Stimulated activated memory B cell treated with anti-CD40 and anti-IgM and Interleukin-4, amounts not matched to agents 10 μg/mL and 1 μg/mL and 100 μg/mL, for 72 hours (primary cell): ENCODE measurements at places on chromosomes 3 and 15.

- ATAC-seq: no peak
Measured at GRCh38 chr15:73572296-73572695, 60.9 kb downstream of the NPTN start.

- no peak for ATAC-seq
Measured at GRCh38 chr15:93644595-93644994, 555.6 kb upstream of the RGMA start.

DNA sequence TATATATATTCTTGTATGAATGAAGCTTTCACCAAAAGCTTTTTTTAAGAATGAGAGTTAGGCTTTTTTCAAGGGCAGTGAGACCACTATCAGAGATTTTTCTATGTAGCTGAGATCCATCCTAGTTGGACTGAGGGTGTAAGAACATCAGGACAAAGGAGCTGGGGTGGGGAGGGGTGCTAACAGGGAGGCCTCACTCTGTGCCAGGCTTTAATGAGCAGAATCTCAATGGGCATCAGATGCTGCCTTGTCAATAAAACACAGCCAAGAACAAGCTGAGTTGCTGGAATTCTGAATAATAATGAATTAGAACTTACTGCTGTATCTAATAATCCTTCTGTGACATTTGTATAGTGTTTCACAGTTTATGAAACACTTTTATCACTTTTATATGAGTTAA is 41.4 kb upstream of the USP3 start:
- no peak for ATAC-seq

DNA sequence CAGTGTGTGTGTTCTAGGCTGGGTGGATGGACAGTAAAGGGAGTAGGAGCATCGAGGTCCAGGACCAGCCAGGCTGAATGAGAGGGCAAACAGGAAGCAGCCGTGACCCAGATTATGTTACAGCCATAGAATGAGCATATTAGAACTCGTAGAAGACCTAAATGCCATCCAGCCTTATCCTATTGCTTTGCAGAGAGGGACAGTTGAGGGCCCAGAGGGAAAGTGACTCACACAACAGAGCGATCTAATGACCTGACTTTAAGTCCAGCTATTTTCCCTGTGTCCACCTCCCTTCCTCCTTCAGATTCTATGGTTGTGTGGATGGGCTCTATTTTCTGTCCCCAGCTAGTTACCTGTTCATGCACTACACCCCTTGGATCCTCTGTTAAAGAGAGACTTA is 634.1 kb upstream of the TBL1XR1 start:
- ATAC-seq: no peak

GRCh38 chr15:79991826-79992225 is 20.8 kb upstream of the BCL2A1 start:
- ATAC-seq: no peak

DNA sequence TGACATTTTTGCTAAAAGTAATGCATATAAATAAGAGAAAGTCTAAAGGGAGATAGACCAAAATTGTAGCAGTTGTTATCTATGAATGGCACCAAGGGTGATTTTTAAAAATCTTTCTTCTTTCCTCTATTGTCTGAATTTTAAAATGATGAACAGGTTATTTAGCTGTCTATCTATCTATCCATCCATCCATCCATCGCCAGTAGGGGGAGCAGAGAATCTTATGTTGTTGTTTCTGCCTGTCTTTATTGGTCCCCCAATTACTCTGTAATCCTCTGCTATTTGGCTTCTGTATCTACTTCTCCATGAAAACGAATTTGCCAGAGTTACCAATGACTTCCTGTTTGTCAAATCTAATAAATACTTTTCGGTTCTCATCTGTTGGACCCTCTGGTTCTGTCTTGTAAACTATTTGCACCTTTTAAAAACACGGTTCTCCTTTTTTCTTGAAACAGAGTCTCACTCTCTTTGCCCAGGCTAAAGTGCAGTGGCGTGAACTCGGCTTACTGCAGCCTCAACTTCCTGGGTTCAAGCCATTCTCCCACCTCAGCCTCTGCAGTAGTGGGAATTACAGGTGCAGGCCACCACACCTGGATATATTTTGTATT is 86.0 kb downstream of the ECT2 start:
- peak; percentile 54 for ATAC-seq

- ATAC-seq: no peak
Measured at GRCh38 chr3:144363856-144364255, 392.2 kb downstream of the DIPK2A start.

GRCh38 chr3:18716101-18716500 is 291.0 kb upstream of the SATB1 start:
- no peak for ATAC-seq

DNA sequence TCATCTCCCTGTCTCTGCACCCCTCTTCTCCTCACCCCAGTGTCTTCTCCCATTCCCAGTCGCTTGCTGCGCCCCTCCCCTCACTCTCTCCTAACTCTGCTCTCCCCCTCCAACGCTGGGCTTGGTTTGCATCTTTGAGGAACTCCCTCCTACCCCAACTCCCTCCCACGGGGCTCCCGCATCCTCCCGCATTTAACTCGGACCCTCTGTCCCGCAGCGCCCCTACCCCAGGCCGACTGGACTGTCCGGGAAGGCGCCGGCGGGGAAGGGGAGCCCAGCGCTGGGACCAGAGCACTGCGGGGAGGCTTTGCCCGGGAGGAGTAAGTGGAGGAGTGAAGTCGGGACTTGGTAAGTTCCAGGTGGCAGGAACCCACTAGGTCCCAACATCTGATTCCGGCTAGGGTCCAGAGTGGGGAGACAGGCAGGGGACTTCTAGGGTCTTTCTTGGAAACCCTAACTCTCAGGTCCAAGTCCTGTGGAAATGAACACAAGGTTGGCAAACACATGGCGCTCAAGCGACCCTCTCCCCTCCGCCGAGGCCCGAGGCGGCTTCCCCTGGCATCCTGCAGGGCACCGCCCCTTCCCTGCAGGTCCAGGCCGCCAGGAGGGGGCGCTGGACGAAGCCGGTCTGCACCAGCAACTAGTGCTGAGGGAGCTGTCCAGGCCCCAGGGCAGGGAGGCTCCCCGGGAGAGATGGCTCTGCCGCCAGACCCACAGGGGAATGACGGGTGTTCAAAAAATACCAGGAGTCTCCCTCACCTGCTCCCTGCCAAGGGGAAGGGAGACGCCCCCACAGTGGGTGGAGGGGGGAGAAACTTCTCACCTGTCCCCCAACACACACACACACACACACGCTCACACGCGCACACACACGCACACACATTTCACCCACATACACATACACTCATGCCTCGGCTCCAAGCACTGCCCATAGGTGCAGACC is 53.2 kb downstream of the LHFPL4 start:
- ATAC-seq: peak; percentile 69

GRCh38 chr3:156826896-156827882 is 1.0 kb downstream of the LEKR1 start:
- no peak for ATAC-seq

DNA sequence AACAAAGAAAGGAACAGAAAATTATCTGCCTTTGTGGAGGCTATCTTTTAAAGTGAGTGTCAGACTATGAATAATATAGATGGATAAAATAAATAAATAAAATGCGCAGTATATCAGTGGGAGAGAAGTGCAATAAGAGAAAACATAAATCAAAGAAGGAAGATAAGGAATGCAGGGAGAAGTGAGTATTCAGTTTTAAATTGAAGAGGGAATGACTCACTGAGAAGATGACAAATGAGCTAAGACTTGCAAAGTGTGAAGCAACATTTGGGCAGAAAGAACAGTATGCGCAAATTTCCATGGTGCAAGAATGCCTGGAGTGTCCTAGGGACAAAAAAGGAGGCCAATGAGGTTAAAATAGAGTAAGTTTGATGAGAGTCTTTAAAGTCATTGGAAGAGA is 1300.1 kb upstream of the ALCAM start:
- ATAC-seq: no peak

- ATAC-seq: no peak
Measured at GRCh38 chr3:41118461-41119390, 80.6 kb upstream of the CTNNB1 start.

GRCh38 chr3:28301688-28302087 is 46.8 kb upstream of the ZCWPW2 start:
- ATAC-seq: no peak

- peak; percentile 94 for ATAC-seq
Measured at GRCh38 chr15:81301815-81302399, 22.0 kb downstream of the STARD5 start.

- no peak for ATAC-seq
Measured at GRCh38 chr3:170699158-170700053, 113.5 kb upstream of the SLC7A14 start.

DNA sequence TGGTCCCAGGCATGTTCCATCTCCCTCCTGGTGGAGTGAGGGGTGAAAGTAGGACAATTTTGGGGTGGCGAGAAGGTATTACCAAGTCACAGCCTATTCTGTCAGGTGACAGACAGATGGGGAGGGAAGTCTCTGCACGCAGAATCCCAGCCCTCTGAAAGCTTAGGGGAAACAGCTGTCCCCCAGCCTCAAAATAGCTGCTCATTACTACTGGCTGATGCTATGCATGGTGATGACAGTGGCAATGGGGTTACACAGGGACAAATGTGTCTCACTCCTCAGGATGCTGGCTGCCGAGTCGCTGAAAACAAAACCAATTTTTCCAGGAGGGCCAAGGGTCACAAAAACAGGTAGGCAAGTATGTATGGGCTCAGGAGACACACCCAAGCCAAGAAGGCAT is 68.8 kb upstream of the OXTR start:
- no peak for ATAC-seq

DNA sequence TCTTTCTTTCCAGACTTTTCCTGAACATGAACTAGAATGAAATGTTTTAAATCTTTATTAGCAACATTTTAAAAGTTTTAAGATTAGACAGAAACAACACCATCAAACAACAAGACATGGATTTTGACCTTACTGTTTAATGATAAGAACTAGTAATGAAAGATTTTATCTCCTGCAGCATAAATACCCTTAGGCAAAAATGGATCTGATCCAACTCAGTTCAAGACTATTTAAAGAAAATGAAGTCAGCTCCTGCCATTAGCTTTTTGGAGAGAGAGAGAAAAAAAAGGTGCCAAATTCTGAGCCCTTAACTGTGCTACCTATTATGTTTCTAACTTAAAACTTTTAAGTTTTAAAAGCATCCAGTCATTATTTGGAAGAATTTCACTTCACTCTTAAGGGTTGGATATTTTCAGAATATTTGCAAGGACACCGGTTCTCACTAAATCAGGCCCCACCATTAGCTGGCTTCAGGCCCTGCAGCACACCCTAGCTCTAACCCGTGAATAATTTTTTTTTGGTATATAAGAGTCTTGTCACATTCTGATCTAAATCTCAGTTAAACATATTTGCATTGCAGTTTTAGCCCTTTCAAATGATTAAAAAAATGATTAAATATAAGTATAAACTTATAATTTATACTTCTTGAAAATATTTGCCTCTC is 60.0 kb downstream of the NR1I2 start:
- ATAC-seq: no peak

GRCh38 chr3:160127308-160127707 is 97.9 kb upstream of the C3orf80 start:
- ATAC-seq: no peak

DNA sequence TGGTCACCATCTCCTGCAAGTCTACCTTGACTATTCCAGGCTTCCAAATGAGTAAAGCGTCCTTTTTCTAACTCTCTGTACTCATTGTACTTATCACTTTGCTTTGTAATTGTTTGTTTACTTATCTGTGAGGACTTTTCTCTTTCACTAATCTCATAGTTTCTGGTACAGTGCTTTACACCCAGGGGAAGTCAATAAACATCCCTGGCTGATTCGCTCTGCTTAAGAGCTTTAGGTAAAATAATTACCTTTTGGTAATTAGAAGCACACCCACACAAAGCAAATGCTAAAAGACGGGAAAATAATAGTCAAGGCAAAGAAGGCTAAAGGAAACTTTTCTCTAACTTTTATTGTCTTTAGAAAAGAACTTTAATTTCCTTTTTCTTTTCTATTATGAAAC is 466.9 kb upstream of the ROBO1 start:
- no peak for ATAC-seq

DNA sequence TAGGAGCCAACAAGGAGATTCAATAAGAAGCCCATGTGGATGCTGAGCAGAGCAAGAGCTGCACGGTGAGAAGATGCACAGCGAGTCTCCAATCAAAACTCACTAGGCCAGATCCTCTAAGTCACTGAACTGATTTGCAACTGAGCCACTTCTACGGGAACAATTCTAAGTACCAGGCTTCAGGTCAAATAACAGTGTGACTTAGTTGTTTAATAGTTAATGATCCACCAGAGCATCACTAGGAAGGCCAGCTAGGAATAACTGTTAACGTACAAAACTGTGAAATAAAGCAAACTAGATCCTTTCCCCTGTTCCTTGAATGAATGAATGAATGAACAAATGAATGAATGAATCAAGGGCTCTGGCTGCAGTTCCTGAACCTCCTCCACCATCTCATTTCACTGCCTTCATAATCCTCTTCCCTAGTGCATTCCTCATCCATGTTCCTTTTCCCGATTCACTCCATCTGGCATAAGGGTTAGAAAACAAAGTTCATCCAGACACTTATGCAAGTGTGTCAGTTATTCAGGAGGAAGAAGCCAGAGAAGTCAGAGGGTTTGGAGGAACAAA is 59.7 kb downstream of the ATP8B4 start:
- ATAC-seq: no peak

GRCh38 chr3:139597947-139598346 is 58.4 kb upstream of the RBP1 start:
- ATAC-seq: no peak

- ATAC-seq: no peak
Measured at GRCh38 chr3:80806673-80807072, 954.8 kb downstream of the GBE1 start.

DNA sequence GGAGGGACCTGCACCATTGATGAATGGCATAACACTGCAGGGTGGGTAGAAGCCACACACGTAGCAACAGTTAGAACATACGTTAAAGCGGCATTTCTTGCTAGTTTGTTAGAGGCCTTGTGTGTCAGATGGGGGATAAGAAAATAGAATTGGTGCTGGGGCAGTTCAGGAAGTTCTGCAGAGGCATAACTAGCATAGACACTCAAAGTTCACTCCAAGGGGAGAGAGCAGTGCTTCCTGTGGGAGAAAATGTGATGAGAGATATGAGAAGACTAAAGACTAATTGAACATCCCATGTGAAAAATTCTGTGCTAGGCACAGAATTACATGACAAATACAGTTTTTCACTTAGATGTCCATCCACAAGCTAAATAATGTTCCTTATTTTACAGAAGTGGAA is 327.1 kb downstream of the ZNF621 start:
- ATAC-seq: no peak

DNA sequence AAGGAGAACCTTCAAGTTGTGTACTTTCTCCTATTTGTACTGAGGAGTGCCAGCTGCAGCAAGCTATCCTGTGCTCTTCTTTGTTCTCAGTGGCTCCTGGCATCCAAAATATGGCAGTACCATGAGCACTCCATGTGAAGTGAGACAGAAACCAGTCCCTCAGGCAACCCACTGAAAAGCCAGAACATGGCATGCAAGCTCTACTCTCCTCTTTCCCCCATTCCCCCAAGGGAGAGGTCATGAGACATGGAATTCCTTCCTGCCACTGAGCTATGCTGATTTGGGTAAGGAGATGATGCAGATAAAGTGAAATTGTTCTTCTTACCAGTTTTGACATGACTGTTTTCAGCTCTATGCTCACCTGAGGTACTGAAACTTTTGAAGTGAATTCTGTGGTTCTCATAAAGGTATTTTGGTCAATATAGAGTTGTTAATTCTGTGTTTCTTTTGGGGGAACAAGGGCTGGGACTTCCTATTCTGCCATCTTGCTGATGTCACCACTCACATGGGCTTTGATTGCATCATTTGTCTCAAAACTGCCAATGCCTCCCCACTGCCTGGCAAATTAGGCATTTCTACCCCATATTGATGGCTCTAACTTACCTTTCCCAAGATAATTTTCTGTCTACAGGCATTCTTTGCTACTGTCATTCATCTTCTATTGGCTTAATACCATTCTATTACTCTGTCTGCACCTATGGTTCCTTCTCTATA is 22.8 kb upstream of the CEP152 start:
- ATAC-seq: no peak

- ATAC-seq: peak; percentile 76
Measured at GRCh38 chr15:98647026-98647773, 1.1 kb upstream of the IGF1R start.
